ENCODE measurements at places on chromosomes 13 and 19.

DNA sequence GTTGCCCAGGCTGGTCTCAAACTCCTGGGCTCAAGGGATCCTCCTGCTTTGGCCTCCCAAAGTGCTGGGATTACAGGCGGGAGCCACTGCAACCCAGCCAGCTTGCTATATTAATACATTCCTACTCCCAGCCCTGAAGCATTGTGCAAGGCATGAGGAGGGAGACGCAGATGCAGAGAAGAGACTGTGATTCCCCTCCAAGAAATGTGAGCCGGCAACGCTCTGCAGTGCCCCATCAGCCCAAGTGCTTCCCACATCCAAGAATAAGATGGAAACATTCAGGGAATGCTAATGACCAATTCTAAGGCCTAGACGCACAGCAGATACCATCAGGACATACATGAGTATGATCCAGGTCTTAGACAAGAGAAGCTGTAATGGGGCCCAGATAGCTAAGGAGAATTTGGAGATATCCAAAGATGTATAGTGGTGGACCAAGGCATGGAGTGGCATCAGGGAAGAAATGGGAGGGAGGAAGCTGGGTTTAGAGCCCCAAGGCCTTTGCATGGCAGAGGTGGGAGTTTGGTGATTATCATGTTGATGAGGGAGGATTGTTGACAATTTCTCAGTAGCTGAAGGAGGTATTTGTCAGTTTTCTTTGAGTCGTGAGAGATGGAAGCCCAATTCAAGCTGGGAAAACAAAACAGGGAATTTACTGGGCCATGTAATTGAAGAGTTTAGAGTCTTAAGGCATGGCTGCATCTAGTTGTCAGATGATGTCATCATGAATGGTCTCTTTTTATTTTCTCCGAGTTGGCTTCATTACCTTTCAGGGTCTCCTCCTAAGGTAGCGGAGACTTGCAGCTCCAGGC is 2.9 kb downstream of the PPM1N start:
- no peak for DNase-seq

- no peak for DNase-seq
Observed at GRCh38 chr19:46607448-46607841, 6.3 kb downstream of the CALM3 start.

DNA sequence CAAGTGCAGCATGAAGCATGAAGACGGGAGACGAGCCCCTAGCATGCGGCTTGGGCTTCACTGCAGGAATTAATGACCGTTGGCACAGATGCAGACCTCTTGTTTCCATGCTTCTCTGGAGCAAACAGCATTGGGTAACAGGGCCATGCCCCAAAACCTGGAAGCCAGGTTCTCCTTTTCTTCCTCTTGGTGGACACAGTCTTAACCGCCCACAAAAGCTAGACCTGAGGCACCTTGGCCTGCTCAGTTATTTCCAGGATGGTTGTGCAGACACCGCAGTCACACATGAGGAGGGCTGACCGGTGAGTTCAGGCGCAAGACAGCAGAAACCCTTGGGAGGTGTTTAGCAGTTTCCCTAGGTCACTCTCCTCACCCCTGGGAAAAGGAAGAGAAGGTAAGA is 133.9 kb upstream of the GJB6 start:
- DNase-seq: no peak

DNA sequence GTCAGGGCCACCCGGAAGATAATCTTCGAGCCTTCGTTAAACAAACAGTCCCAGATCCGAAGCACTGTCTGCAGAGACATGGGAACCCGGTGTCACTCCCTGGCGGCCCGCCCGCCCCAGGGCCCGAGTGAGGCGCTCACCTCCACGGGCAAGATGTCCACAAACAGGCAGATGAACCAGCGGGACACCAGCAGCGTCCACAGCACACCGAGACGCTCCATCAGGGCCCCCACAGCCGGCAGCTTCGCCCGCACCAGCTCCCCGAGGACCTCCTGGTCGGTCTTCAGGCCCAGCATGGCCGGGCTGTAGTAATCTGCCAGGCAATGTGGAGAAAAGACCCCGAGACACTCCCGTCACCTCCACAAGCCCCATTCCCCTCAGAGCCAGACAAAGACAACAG is 28.7 kb downstream of the LAMP1 start:
- no peak for DNase-seq

DNA sequence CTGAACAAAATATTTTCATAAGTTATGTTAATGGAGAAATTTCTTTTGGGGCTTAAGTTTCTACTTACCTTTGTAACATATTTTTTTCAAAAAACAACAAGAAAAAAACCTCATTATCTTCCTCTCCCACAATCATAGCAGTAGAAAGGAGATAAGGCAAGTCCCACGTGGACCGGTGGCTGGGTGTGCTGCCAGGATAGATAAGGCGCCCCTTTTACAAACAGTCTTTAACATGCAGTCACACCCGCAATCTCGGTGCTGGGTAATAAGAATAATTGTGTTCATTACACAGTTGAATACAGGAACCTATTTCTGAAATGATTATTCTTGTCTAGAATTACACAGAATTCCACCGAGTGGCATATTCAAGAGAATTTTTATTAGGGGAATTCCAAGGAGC is 1202.3 kb downstream of the UQCRFS1 start:
- no peak for DNase-seq

DNA sequence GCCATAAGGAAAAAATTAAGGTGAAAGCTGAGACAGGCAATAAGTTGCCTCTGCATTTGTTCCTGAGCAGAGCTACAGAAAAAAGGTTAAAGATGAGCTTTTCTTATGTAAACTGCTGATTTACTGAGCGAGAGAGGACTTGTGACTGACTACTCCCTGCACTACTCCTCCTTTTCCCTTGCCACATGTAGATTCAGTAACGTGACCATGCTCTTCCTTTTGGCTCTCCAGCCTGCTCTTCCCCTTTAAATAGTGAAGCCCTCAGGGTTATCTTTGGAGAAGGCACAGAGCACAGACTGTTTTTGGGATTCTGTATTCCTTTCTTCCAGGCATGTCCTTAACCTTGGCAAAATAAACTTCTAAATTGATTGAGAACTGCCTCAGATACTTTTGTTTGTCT is 630.2 kb downstream of the UQCRFS1 start:
- no peak for DNase-seq

DNA sequence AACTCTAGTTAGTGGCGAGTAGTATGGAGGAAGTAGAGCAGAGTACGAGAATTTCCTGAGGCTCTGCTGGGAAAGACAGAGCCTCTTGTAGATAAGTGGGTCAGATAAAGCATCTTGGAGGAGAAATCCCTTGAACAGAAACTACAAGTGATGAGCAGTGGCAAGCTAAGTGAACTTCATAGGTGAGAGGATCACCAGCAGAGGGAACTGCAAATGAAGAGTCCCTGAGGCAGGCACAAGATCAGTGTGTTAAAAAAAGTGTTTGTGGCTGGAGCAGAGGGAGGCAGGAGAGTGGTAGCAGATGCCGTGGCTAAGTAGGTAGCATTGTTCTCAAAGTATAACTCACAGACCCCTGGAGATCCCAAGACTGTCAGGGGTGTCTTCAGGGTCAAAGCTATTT is 437.6 kb downstream of the HS6ST3 start:
- DNase-seq: no peak

DNA sequence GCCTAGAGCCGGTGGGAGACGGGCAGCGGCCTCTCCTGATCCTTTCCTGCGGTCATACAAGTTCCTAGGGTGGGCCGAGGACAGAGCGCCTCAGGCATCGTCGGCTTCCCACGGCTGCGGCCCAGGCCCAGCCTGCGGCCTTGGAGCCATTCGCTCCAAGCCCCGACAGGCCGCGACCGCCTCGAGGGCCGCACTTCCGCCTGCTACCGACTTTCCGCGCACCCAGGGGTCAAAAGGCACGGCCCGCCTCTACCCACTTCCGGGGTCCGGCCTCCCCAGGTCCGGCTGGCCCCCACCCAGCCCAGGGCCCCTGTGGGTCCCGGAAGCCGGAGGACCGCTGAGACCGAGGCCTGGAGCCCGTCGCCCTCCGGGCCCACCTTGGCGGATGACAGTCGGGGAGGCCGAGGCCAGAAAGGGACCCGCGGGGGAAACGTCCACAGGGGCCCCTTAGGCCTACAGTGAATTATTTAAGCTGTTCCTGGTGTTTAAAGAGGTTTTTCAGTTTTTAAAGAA is 16.2 kb downstream of the ZIC2 start:
- no peak for DNase-seq

DNA sequence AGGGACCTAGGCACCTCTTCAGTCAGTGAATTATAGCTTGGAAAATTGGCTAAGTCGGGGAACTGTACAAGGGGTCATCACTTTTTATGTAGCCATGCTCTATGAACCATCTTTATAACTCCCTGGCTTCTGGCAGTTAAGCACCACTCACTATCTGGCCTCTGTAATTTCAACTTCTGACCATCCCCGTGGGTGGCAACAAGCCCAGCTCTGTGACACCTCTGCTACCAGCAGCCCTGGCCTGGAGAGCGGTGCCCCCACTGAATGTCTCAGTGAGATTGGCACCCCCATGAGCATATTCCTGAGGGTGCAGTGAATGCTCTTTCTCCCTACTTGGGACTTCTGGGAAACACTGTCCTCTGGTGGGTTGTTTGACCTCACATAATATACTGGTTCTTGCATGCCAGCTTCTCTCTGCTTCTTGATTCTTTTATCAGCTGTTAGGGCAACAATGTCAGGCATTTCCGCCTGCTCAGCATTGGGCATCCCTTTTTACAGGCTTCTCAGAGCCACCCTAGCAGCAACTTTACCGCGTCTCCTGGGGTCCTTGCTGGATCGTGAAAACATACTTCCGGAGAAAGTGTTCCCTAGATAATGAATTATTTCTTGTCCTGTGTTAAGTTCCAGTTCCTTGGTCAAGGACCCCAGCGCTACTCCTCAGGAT is 10.4 kb downstream of the KL start:
- no peak for DNase-seq

DNA sequence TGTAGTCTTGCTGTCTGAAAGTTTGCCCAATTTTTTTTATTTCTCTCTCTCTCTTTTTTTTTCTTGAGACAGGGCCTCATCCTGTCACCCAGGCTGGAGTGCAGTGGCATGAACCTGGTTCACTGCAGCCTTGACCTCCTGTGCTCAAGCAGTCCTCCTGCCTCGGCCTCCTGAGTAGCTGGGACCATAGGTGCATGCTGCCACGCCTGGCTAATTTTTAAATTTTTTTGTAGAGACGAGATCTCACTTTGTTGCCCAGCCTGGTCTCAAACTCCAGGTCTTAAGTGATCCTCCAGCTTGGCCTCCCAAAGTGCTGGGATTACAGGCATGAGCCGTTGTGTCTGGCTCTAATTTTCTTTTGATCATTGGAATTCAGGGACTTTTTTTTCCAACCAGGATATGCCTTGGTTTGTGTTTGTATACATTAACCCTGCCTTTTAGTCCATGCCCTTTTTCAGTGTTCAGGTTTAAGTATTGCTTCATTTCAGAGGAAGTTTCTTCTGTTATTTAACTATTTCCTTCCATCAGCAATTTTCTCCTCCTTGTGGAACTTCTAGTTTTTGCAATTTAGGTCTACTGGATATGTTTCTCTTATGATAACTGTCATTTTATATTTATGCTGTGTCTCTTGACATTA is 201.4 kb downstream of the PCCA start:
- no peak for DNase-seq

DNA sequence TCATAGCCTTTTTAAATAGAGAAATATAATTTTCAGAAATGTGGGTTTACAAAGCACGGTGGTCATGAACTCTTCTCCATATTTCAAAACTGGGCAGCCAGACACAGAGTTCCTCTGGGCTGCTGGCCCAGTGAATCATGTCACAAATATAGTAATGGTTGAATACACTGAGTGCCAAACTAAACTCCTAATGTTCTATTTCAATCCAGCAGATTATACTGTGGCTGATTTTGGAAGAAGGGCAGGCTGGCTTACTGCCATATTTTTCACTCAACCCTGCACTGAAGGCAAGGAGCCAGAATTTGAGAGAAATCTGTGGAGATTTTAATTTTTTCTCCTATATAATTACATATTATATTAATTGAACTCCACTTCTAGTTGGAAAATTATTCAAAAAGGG is 17.0 kb upstream of the PRR20A start:
- no peak for DNase-seq

DNA sequence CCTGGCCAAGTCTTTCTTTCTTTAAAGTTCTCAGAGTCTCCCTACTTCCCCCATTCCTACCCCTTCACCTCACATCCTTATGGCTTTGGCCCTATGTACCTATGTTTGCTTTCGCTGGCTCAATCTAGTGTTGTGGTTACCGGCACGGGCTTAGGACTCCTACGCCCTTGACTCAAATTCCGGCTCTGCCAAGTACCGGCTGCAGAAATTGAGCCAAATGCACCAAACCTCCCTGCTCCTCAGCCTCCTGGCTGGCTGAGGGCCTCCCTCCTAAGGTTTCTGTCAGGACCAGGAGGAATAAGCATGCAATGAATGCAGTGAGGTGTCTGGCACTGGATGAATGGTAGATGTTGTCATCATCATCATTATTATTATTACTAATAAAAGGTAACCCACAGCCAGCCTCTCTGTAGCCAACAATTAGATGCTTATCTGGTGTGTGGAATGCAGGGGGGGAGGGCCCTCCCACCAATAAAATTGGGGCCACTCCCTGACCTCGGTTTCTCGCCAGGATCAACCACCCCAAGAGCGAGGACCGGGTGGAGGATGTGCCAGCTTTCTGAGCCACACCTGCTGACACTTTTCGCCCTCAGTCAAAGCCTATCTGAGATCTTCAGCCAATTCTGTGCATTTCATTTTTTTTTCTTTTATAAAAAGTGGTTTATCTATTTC is 20.7 kb downstream of the KLK5 start:
- no peak for DNase-seq

- no peak for DNase-seq
Observed at GRCh38 chr19:55077106-55077505, 1.4 kb downstream of the EPS8L1 start.

DNA sequence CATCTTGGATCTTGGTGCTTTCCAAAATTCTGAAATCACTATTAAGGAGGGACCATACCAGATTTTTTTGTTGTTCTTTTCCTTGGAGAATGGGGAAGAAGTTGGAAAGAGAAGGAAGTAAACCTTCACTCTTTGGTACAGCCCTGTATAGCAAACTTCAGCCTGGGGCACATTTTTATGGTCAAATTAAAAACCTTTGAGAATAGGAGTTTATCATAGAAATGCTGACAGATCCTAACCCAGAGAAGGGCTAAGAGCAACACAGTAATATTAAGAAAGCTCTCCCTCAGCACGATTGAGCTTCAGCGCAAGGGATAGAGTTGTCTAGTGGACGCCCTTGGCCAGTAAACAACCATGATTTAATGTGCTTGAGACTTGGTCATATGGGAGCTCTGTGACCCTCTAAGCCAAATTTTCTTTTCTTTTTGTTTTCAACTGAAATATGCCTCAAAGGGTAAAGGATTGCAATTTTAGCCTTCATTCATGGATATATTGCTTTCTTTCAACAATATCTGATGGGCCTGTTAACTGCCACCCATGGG is 294.3 kb upstream of the MAB21L1 start:
- no peak for DNase-seq

GRCh38 chr19:40232949-40233810 is 6.7 kb upstream of the CCNP start:
- no peak for DNase-seq

GRCh38 chr13:43071824-43072223 is 48.4 kb downstream of the DNAJC15 start:
- DNase-seq: no peak

DNA sequence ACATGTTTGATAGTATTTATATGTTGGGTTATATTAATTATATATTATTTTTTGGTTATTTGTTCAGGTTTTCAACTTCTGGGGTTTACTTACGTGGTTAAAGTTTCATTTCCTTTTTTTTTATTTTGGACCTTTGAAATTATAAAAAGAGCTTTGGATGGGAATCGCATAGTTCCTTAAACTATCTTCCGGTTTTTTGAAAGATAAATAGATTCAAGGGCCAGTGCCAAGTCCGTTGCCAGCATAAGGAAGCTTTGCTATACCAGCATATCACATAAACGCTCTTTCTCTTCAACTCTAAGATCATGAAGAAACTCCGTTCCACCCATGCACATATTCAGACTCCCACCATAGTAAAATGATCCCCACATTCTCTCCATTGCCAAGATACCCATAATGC is 7.4 kb upstream of the OXGR1 start:
- no peak for DNase-seq

Measured in stimulated activated CD4-positive, alpha-beta T cell treated with anti-CD3 and anti-CD28 coated beads, Interleukin-1b, Interleukin-23, amount 100 ng/mL, for 24 hours (primary cell).